ENCODE measurements at places on chromosomes 2 and 18.

- DNase-seq = no peak
Measured at GRCh38 chr2:116094196-116094595, 1651.8 kb downstream of the DPP10 start.

GRCh38 chr2:231008131-231008530, 12.2 kb downstream of the SPATA3 start:
- DNase-seq = no peak

DNA sequence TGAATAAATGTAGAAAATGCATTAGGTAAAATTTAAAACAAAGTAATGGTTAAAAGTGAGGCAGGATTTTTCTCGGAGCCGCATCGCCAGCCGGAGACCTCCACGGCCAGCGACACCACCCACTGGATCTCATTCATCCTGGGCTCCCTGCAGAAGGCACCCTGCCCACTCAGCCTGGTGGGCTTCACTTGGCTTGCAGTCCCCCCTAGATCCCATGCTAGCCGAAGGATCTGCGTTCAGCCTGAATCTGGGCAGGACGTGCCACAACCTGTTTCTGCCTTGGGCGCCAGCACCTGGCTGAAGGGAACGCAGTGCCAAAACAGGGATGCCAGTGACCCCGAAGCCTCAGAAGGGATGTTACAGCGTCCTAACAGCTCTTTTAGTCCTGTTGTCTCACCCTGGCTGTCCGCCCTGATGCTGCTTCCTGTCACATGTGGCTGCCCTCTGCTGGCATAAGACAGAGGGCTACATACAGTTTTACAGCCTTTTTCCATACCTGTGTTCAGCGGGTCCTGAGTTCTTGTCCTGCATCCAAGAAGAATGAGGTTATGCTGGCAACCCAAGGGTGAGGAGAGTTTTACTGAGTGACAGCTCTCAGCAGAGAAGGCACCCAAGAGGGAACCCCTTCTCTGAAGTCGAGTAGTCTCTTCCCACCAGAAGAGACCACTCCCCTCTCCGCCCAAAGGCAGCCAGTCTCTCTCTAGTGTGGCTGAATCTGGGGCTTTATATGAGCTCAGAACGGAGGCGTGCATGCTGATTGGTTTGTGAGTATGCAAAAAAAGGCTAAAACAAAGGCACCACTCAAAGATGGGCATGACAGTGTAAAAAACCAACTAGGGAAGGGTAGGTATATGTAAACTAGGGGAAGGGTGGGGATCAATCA, 173.1 kb upstream of the GYPC start:
- DNase-seq = no peak

DNA sequence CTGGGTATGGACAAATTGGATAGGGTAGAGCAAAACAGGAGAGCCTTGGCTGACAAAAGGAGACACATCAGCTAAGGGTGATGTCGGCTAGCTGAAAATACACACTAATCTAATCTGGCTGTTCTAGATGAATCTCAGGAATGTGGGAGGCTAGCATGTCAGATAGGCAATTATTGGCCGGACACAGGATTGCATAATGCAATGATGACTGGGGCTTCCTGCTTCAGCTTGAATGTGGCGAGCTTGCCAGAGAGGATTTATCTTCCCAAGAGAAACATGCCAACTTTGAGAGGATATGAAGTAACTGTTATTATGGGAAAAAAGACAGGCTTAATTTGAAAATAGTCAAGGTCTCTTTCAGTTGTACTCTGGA, 102.4 kb downstream of the TRIB2 start:
- no peak for DNase-seq

DNA sequence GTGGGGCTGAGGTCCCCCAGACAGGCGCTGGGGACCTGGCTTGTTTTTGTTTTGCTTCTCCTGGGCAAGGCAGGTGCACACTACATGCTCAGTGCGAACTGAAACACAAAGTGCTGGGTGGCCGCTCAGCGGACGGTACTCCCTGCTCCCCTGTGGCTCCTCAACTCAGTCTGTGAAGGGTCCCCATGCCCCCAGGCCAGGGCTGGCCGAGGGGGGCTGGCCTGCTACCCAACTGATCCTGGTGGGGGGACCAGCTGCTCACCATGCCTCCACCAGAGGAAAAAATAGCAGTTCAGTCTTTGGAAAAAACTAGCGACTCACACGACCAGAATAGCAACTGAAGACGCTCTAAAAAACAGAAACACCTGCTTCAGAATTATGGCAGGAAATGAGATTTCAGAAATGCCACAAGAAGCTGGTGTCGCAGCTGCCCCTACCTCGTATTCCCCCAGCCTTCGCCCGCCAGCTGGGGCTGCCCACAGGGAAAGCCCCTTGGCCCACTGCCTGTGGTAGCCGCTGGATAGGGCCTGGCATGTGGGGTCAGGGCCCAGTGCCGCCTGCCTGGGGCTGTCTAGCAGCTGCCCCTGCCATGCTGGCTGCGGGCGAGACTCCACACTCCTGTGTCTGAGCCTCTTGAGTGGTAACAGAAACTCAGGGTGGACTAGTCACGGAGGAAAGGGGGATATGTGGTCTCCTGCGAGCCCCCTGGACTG, 43.7 kb downstream of the MEX3C start:
- peak; percentile 67 for DNase-seq

DNA sequence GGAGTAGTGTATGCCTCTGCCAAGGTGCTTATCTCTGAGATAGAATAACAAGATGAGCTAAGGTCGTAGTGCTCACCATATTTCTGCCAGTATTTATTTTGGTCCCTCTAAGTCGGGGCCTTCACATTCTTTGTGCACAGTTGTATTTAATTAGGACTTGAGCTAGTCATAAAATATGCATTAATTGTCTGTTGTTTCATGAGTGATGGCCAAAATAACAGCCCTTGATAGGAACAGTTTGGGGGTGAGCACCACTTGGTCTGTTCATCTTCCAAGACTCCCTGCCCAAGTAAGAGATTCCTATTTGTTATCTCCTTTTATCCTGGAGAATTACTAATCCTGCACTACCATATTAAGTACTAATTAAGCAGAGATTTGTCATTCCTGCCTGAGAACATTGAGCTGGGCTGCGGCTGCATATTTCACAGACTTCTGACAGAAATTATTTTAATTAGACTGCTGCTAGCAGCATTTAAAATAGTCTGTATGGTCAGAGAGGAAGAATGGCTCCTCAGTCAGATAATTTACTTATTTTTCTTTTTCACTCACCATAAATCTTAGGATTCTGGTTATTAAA, 435.1 kb downstream of the MTX2 start:
- DNase-seq = no peak

DNA sequence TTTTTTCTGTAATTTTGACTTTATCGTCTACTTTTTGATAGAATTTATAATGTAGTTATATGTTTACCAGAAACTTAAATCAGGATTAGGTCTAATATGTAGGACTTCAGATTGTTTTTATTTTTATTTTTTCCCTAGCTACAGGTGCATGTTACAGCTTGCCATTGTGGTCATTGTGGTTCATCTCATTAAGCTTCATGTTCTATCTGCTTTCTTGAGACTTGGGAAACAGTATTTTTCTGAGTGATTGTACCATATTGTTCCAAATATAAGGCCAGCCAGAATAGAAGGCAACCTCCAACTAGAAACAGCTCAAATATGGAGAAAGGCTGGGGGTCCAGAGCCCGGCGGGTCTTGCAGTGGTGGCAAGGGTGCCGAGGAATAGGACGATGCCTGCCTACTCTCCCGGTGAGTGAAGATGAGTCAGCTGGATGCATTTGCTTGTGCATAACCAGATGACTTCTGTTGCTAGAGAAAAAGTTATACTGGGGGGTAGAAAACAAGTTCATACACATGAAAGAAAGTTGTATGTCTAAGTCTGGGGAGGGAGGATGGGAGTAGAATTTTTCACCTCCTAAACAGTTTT, 188.4 kb downstream of the CCDC85A start:
- DNase-seq = no peak

- no peak for DNase-seq
Measured at GRCh38 chr2:181779288-181780021, 99.1 kb upstream of the NEUROD1 start.

GRCh38 chr2:107091163-107091864, 205.3 kb upstream of the ST6GAL2 start:
- no peak for DNase-seq

- DNase-seq = no peak
Measured at GRCh38 chr18:25248755-25249154, 103.2 kb downstream of the ZNF521 start.

DNA sequence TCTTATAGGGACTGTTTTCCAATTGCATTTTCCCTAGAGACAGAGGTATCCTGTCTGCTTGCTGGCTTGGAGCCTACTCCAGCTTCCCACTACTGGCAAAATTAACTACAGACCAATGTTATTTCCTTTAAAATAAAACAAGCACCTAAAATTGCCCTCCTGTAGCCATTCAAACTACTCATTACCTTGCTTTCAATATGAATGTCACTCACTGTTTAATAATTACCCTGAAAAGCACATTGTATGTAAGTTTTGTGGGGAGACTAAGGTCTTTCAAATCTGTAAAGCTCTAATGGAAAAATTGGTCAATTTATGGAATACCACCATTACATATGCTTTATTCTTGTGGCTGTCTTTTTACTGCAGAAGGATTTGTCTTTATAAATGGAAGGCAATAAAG, 87.3 kb downstream of the DOCK10 start:
- no peak for DNase-seq

- DNase-seq = no peak
Measured at GRCh38 chr2:177812713-177813396, 259.7 kb downstream of the PDE11A start.

DNA sequence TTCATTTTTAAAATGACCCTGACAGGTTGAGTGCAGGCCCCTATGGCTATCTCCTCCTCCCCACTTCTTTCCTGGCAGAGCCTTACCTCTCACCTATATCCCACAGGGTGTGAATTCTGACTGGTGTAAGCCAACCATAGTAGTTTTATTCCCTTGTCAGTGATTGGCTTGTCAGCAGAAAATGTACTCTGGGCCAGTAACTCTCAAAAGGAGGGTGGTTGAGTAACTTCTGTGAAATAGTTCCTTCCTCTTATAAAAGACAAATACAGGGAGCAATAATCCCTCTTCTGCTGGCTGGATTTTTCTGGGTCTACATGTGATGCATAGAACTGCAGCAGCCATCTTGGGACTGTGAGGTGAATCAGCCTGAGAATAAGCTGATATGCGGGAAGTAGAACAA, 83.4 kb downstream of the RAPH1 start:
- DNase-seq = no peak

DNA sequence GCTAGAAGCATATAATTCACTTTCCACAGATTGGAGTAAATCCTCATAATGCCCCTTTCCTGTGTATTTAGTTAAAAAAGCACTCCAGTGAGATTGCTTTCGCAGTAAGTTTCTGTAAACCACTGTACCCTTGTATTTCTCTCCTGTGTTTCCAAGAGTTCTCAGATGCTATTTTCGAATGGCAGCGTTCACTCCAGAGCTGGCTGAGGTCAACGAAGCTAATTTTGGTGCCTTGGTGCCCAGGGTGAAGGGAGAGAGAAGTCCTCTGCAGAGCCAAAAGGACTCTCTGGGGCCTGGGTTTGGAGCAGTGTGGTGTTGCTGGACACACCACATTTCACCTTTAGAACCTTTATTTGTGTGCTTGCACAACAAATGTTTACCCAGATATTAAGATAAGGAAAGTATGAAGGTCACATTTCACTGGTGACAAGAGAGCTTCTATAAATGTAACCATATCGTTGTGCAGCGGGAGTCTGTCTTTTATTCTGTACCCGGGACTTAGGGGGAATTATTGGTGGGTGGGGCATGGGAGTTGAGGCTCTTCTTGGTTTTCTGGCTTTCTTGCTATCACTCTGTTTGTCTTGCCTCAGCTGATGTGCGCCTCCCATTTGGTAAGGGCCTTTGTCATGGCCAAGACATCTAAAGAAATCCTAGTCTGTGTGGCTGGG, 9.9 kb downstream of the EPAS1 start:
- DNase-seq = no peak

- DNase-seq = no peak
Measured at GRCh38 chr18:13257361-13257980, 38.9 kb downstream of the LDLRAD4 start.

GRCh38 chr18:78891185-78891762, 88.3 kb upstream of the SALL3 start:
- DNase-seq = no peak

DNA sequence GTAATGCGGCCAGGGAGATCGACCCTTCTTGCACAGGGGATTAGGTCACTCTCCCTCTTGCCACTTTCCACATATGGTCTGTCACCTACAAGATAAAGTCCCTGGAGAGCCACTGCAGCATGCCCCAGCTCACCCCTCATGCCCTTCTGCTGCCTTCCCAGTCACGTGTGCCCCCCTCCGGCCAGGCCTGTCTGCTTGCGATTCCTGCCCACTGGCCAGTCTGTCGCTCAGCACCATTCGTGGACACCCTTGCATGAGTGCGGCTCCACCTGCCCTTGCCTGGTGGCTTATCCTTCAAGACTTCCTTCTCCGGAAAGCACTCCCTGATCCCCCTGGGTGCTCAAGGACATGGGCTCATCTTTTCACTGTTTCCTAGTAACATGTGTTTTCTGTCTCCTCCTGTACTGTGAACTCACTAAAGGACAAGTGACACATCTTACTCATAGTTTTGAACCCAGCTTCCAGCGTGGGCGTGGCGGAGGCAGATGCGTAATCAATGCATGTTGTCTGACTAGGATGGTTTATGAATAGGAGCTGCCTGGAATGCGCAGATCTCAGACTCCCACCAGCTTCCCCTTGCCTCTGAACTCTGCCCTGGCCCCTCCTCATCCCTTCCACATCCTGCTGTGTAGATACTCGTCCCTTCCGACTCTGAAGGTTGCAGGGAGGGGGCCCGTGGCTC, 7.8 kb upstream of the NT5DC4 start:
- DNase-seq = no peak

- DNase-seq = no peak
Measured at GRCh38 chr2:228648541-228648940, 467.1 kb upstream of the SPHKAP start.

GRCh38 chr2:236867441-236868260, 218.0 kb upstream of the COPS8 start:
- DNase-seq = no peak

DNA sequence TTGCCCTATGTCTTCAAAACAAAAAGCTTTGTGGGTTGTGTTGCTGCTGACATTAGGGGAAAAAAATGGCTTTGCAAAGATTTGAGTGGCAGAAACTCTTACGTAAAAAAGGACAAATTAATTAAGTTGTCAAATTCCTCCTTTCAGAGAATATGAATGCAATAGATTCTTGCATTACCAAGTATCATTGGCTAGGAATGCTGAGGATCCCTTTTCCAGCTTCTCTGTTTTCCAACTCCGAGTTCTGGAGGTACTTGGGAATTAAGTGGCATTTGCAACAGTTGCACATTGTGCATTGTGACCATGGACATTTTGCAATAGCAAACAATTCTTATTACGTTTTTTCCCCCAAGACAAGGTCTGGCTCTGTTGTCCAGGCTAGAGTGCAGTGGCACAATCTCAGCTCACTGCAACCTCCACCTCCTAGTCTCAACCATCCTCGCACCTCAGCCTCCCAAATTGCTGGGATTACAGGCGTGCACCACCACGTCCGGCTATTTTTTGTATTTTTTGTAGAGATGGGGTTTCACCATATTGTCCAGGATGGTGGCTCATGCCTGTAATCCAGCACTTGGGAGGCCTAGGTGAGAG, 29.9 kb upstream of the PPP1CB start:
- no peak for DNase-seq

GRCh38 chr18:21693322-21693721, 11.3 kb downstream of the ABHD3 start:
- DNase-seq = no peak
